AG08395 (cell line): ENCODE measurements at places on chromosomes 11 and 22.

DNA sequence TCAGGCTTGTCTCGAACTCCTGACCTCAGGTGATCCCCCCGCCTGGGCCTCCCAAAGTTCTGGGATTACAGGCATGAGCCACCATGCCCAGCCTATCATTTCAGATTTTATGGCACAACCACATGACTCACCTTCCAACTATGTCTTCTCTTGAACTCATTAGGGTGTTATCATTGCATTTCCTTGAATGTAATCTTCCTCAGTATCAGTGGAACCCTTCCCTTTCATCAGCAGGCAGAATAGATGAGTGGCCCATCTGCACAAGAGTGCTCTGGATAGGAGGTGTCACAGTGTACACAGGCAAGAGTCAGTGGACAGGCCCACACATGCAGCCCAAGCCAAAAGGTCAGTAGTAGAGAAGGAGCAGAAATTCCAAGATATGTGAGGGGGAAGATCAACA, 29.1 kb upstream of the AQP11 start:
- peak; percentile 45 for DNase-seq

- no peak for DNase-seq
Measured at GRCh38 chr11:12755510-12756453, 81.6 kb downstream of the TEAD1 start.

DNA sequence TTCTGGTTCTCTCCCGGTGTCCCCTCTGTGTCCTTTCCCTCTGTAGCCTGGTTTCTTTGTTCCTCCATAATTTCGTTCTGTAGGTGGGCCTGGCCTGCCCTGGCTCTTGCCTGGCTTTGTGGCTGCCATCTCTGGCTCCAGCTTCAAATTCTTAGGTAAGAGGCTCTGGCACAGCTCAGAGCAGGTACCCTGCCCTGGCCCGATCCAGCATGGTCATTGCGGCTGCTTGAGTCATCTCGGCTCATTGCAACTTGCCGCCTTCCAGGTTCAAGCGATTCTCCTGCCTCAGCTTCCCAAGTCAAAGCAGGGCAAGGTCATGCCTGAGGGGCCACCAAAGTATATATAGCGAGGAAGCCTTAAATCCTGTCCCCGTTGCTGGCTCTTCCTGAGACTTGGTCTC, 76.0 kb downstream of the OSBP2 start:
- DNase-seq = no peak

DNA sequence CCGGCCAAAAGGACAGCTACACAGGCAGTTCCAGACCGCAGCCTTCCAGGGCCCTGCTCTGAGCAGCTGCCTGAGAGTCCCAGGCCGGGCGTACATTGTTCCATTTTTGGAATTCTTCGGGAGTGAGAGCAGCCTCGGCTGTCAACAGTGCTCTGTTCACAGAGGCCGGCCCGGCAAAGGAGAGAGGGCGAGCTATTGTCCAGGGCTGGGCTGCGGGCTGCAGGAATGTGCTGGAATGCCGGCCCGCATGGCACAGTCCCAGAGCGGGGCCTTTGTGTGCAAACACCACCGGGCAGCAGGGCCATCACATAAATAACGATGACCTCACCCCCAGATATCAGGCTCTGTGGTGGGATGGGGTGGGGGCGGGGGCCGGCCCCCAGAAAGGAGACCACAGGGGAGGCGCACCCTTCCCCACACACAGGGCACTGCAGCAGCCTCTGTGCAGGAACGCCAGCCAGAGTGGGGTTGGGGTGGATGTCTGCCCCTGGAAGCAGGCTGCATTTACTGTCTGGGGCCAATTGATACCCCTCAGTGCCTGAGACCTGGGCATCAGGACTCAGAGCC, 15.8 kb downstream of the LINC01488 start:
- DNase-seq = peak; percentile 98

DNA sequence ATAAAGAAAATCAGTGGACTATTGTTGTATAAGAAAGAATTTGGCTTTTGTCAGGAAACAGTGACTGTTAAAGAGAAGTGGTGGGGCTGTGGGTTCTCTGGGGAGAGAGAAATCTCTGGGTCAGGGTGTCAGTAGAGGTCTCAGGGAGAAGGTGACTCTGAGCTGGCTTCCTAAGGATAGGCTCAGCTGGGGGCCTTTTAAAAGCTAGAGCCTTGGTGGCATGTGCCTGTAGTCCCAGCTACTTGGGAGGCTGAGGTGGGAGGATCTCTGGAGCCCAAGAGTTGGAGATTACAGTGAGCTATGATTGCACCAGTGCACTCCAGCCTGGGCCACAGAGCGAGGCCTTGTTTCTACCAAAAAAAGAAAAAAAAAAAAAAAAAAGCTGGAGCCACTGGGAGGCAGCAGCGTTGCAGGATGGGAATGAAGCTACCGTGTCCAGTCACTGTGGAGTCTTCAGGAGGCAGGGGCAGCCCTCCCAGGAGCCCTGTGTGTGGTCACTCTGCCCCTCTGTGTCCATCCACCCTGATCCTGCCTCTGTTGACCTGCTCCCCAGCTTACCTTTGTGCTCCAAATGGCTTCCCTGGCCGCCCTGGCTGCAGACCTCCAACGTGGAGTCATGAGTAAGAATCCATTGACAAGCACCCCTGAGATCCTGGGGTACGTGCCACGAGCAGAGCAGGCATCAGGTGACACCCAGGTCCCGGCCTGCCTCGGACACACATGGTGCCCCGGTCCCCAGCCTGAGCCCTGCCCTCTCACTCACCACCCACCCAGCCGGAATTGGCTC, 5.4 kb upstream of the MIF start:
- peak; percentile 35 for DNase-seq

DNA sequence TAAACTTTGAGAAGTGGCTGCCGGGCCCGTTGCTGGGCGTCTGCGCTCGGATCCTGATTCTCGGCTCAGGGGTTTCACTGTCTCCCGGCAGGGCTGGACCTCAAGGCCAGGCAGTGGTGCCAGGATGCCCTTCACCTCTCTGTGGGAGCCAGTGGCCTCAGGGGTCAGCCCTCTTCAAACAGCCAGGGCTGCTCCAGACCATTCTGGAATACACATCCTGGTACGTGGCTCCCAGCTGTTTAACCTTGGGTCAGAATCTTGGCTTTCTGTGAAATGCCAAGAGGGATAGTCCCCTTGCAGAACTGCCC, 70.5 kb downstream of the MPPED1 start:
- no peak for DNase-seq

DNA sequence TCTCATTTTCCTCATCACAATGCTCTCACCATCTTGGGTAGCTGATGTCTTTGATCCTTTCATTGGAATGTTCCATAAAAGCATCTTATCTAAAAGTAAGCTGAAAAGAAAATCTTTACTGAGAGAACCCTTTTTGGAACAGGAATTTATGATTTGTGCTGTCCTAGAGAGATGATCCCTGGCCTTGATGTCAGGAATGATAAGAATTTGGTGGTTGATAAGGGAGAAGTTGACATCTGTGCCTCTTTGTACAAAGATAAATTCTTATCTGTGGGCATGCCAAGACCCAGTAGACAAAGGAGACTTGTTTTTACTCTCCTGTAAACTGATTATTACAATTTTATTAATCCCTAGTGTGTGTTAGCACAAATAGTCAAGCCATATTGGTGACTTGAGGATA, 36.9 kb downstream of the NAALAD2 start:
- no peak for DNase-seq

- DNase-seq = no peak
Measured at GRCh38 chr11:134752526-134752925, 340.5 kb upstream of the B3GAT1 start.

- DNase-seq = peak; percentile 19
Measured at GRCh38 chr11:2269601-2270321, 627 bp downstream of the ASCL2 start.

GRCh38 chr11:44224867-44225501, 85.0 kb downstream of the ALX4 start:
- no peak for DNase-seq

- DNase-seq = no peak
Measured at GRCh38 chr22:48205790-48206189, 1443.3 kb downstream of the TBC1D22A start.

DNA sequence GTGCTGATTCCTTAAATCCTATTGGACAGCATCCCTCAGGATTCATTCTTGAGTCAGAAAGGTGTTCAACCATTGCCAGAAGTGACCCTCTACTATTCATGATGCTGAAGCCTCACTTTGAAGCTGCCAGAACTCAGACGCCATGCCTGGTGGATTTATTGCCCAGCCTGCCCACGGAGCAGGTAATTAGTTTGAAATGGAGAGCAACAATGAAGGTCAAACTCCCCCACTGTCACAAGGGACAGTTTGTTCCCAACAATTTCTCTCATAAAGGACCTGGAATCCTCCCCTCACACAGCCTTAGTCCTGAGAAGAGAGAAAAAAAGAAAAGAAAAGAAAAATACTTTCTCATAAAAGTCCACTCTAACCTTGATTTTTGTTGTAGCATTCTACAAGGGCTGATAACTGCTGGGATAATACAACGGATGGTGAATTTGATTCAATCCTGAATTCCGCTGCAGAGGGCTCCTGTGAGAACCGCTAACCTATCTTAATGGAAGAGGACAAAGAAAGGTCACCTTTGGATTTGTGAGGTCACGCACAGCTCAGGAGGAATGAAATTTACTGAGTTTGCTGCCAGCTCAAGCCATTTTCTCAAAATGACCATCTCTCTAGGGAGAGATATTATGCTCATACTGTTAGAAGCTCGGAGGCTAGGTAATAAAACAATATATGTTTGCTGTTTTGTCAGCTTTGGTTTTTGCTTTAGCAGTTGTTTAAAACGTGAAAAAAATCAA, 161.6 kb upstream of the SYN3 start:
- DNase-seq = no peak

DNA sequence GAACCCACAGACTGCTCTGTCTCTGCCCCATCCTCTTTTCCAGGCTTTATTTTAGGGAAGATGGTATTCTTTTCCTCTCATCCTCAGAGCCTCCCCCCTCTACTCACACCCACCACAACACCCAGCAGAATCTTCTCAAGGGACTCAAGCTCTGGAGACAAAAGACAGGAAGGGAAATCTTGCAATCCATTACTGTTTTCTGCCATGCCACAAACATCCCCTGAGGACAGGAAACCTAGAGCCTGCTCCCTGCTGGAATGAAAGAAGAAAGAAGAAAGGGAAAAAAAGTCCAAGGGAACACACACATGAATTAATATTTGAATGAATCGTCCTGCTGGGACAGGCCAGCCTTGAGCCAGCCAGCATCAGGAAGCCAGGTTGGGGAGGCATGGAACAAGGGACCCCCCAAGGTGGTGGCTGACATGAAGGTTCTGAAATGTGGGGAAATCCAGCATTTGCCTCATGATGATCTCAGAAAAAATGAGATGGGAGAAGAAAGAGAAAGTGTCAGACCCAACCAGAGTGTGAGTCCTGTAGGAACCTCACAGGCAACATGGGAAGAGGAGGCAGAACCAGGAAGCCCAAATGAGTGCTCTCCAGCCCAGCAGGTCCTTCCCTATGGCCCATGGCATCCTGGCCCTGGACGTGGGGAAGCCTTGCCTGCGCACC, 34.0 kb downstream of the SLCO2B1 start:
- DNase-seq = no peak
